Activated CD4-positive, alpha-beta T cell treated with anti-CD3 and anti-CD28 coated beads, Interleukin-2, amount 50 U/mL, for 48 hours (primary cell): ENCODE measurements at places on chromosomes 5 and 9.

DNA sequence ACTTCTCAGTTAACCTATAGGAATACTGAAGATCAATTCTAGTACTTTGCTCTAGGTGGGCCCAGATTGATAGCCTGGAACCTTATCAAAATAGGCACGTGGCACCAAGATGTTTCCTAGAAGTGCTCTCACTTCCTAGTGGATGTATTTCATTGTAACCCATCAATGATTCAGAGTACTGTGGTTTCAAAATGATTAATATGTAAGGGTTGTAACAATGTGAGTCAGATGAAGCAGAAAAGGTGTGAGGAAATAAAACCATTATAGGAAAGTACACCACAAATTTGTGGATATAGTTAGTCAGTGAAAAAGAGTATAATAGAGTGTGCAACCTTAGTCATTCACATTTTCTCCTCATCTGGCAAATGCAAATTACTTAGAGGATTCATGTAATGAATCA is 177.3 kb upstream of the FST start:
- DNase-seq = no peak

DNA sequence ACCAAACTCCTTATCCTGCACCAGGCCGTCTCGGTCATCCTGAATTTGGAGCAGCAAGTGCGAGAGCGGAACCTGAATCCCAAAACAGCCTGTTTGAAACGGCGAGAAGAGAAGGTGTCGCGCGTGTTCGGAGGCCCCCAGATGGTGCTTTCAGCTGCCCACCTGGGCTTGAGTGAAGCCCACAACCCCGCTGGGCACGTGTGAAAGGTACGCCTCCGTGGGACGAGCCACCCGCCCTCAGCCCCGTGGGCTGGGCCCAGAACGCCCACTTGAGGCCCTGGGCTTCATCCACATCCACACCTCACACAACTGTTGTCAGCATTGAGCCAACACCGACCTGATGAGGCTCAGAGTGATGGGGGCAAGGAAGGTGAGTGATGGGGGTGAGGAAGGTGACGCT is 72.8 kb downstream of the INSL6 start:
- DNase-seq = no peak

DNA sequence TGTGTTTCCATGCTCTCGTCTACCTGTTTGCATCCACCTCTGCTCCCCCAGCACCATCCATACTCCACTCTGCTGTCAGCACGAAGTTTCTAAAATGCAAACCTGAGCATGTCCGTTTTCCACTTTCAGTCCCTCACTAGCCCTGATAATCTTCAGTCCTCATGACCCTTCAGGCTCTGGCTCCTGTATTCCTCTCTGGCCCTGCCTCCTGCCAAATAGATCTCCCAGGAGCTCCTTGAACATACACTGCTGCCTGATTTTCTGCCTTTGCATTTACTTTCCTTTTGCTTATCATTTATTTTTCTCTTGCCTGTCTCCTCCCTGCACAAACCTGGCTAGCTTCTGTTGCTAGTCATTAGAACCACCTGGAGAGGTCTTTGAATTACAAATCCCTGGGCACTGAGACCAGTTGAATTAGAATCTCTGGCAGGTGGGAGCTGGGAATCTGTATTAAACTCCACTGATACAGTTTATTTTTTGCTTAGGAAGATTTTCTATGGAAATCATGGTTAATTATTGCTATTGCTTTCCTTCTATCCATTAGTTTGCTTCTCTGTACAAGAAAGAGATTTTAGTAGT is 18.5 kb downstream of the ARHGEF28 start:
- DNase-seq = no peak

- no peak for DNase-seq
These were observed 59.9 kb upstream of the ZNF354A start for GRCh38 chr5:178790371-178790770.

DNA sequence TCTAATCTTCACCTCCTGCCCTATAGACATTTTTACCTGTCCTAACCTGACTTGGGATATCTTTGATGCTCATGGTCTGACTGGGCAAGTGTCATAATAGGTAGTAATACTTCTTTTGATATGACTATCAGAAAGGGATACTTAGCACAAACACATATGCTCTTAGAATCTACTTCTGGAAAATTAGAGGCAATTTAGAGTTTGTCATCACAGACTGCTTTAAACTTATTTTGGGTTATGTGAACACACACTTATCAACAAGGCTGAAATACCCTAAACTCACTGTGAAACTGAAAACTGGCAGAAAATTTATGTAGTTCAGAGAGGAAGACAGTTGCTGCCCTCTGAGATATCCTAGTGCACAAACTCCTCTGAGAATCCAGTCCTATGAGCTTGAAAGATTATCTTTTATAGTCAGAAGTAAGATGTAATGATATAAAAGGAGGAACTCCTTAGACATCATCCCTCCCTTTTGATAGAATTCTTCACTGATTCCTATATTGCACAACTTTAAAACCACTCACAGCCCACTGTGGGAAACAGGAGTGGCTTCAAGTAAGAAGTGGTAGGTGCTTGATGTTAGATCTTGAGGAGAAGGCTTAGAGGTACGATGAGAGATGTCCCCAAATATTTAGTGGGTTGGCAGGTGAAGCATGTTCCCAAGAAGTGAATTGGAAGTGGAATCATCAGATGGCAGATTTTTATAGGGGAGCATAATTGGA is 273.3 kb downstream of the MAN2A1 start:
- DNase-seq = no peak

DNA sequence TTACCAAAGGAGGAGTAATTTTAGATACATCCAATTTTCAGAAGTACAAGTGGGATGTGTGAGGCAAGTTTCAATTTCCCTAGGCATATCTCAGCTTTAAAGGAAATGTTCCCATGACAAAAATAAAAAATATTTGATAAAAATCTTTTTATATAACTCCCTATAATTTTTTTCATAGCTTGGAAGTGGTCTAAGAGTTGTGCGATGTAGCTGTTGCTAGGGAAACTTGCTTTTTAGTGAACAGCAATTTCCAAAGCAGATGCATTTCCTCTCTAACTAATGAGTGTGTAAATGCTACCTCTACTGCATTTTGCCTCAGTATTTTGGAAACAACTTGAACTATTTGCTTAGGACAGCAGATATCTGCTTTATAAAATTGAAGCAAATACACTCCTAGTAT is 39.6 kb downstream of the MACIR start:
- no peak for DNase-seq
